ENCODE measurements at places on chromosomes 12 and 14.

GRCh38 chr14:36661506-36662257 lies at the start of gene PAX9:
Gene PAX9 (plus strand): TSS chr14:36661860. CDS start chr14:36662090, 230 bp downstream.
- DNase-seq: peak; percentile 92

- DNase-seq: no peak
Observed at GRCh38 chr14:71752111-71752738, 180.0 kb upstream of the RGS6 start.

DNA sequence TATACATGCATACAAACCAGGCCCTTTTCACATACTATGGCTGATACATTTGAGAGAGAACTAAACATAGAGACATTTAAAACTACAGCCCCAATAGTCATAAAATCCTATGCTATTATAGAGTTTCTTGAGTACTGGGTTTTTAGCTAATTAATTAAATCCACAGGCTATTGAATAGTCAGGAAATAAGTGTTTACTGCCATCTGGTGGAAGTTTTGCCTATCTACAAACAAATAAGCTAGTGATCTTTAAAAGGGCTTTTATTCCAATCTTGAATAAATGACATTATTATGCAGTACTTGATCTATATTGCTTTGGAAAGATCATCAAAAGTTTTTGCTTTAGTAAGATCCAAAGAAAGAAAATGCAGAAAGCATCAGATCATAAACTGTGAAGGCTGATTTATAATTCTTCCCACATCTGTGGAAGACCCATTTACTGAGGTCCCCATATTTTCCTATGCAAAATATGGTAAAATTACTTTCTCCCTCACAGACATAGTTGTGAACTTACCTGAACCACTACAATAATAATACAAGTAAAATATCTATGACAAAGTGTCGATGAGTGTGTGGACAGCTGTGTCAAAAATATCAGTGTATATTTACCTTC lies 131.3 kb downstream of the ITPR2 start:
- peak; percentile 69 for DNase-seq

DNA sequence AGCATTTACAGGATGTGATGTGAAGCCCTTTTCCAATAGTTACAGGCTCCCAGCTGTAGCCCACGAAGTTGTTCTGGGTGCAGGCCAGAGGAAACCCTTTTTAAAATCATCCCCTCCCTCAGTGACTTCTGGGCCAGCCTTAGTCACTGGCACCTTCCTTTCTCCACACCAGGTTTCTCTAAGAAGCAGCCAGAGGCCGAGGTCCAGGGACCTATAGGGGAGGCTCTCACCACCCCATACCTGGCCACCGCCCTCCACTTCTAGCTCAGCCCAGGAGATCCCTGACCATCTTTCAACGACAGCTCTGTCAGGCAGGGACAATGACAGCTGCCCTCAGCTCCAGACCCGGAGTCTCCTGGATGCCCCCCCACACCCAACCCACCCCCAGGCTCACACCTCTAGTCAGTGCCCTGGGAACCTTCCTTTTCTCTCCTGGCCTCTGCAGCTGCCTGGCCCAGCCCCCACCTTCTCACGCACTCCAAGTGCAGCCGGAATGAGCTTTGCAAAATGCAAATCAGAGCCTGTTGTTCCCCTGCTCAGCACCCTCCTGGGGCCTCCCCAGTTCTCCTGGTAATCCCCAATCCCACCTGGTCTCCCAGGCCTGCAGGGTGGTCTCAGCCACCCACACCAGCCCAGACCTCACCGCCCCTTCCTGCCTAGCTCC lies 46.7 kb downstream of the TESC start:
- DNase-seq: peak; percentile 32

- no peak for DNase-seq
Observed at GRCh38 chr12:132653567-132654290, 33.4 kb downstream of the POLE start.

All from NCI-H1105 (cell line).